ENCODE measurements at places on chromosomes 13 and 19.

DNA sequence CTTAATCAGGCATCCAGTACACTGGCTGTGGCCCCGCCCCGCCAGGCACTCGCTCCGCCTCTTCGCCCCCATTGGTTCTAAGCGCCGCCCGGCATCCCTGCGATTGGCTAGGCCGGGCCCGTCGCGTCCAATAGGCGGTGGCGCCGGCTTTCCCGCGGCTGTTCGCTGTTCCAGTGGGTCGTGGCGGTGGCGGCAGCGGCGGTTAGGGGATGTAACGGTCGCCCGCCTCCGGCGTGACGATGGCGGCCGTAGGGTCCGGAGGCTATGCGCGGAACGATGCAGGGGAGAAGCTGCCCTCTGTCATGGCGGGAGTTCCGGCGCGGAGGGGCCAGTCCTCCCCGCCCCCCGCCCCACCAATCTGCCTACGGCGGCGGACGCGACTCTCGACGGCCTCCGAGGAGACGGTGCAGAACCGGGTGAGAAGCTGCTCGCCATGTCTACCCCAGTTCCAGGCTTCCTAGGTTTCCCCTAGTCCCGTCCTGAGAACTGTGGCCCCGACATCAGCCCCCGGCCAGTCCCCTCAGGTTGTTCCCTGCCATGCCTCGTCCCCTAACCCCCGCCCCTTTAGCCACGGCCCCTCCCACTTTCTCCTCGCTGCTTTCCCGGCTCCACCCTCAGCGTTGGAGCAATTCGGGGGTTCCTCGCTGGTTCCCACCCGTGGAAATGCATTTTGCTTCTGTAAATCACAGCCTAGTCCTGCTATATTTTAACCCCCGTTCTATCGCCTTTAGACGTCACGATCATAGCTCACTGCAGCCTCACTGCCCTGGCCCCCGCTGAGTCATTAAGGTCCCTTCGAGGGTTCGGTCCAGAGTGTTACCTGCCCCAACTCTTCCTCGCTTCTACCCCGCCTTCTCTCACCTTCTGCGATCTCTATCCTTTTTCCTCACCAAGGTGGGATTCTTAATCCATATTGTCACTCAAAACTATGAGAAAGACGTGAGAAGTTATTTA lies at the start of gene WDR62:
Gene WDR62, plus strand, starts transcription at position 165 of the 954 bp plus-strand sequence. Its CDS starts 75 bp downstream, at position 240.
- peak; percentile 82 for DNase-seq

- DNase-seq, result no peak
Observed at GRCh38 chr19:49437231-49437630, 4.1 kb downstream of the SLC17A7 start.

DNA sequence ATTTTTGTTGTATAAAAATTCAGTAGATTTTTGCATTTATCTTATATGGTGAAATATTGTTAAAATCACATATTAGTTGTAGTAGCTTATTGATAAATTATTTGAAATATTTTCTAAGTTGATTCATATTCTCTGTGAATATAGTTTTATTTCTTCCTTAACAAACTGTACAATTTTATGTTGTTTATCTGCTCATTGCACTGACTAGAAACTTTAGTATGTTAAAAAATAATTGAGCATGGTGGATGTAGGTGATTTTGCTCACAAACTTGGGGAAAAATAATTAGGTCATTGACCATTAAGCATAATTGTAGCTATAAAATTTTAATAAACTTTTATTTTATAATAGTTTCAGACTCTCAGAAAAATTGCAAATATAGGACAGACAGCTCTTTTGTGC lies 1445.3 kb upstream of the MIR17HG start:
- DNase-seq, result no peak

GRCh38 chr13:111557921-111558699 lies 237.7 kb downstream of the TEX29 start:
- no peak for DNase-seq

DNA sequence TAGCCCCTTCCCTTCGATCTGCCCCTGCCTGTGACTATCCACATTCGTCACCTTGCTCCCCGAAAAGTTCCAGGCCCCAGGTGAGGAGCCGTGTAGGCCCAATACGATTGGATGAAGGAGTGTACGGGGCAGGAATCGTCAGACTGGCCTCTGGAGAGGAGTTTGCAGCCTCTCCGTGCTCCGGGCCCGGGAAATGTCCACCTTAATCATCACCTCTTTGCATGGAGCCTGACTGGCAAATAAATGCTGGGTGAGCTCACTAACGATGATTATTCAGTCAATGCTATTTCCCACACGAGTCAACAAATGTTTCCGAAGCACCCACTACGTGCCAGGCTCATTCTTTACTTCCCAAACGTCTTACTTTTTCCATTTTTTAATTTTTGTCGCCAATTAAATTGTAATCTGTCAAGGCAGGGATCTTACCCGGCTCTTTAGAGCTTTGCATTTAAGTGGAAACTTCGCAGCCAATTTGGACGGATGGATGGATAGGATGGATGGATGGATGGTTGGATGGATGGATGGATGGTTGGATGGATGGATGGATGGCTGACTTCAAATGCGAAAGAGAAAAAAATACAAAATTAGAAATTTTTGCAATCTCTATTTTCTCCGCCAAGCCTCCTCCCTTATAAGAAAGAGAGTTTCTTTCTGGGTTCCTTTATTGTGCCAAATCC lies 45.8 kb downstream of the TGDS start:
- peak; percentile 22 for DNase-seq

DNA sequence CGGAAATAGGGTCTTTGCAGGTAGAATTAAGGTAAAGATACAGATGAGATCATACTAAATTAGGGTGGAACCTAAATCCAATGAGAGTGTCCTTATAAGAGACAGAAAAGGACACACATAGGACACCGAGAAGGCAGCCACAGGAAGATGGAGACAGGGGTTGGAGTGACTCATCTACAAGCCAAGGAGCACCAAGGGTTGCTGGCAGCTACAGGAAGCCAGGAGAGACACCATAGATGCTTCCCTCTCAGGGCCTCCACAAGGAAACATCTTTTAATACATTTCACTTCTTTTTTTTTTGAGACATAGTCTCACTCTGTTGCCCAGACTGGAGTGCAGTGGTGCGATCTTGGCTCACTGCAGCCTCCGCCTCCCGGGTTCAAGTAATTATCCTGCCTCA lies 10.1 kb downstream of the TMEM143 start:
- no peak for DNase-seq

DNA sequence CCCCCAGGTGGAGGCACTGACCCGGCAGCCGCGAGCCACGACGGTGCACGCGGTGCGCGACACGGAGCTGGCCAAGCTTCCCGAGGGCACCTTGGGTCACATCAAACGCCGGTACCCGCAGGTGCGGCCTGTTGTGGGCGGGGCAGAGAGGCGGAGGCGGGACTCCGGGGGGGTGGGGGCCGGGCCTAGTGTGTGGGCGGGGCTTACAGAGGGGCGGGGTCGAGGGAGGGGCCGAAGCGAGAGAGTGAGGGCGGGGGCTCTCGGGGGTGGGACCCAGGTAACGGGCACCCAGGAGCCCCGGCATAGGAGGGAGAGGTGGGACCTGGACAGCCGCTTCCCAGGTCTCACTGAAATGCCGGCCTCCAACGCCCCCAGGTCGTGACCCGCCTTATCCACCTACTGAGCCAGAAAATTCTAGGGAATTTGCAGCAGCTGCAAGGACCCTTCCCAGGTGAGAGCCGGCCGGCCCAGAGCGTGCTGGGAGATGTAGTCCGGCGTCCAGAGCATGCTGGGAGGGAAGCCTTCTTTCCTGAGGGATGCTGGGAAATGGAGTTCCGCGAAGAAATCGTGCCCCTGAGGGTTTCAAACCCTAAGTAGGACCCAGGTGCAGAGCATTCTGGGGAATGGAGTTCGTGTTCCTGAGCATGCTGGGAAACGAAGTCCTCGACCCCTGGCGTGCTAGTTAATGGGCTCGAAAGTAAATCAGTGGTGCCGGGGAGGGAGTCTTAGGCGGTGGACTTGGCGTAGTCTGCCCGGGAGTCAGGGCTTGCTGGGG lies 15.7 kb downstream of the PNPLA6 start:
- DNase-seq, result peak; percentile 49

GRCh38 chr13:32984857-32985626 lies 31.2 kb upstream of the KL start:
- DNase-seq, result no peak

DNA sequence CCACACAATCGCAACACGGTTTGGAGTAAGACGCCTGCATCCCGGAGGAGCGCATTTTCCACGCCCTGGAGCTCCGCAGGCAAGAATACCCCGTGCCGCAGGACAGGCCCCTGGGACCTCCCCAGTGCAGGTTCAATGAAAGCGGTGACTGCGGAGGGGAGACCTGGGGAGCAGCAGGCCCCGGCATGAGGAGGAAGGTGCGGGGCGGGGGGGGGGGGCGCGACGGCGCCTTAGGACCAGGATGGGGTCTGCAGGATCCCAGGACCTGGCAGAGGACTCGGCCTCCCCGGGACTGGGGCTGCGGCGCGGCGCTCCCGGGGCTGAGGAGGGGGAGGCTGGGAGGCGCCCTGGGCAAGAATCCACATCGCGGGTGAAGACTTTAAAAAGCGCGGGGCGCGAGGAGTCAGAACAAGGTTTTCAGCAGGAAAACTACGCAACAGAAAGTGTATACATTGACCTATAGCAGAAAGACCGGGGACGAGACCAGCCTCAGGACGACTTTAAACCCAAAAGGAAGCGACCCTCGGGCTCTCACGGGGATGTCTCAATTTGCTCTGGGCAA lies 432 bp downstream of the ZNF611 start:
- DNase-seq, result no peak

- DNase-seq, result no peak
Observed at GRCh38 chr19:12922959-12923358, 3.9 kb upstream of the SYCE2 start.

GRCh38 chr19:294946-295686 lies 3.9 kb upstream of the PLPP2 start:
- no peak for DNase-seq

DNA sequence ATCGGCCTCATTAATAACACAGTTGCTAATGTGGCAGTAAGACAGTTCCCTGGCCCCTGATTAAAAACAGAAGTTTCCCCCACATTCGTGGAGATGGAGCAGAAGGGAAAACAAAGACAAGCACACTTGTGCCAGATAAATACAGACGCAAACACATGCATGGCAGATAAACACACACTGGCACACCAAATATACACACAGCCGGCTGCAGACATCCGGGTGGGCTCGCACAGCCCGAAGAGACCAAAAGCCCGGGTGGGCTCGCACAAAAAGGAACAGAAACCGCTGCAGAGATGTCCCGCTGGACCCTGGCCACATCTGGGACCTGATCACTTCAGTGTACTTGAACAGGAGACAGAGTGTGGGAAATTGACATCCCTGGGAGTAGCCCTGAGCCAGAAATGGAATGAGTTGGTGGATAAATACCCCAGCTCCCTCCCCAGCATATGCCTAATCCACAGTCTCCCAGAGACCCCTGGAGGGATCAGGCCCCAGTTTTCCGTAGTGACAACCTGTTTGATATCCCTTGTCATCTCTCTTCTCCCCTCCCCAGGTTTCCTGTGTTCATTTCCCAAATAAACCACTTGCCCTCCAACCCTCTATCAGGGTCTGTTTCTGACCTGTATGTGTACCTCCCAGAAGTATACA lies 36.0 kb upstream of the ADGRE5 start:
- no peak for DNase-seq

GRCh38 chr13:74104661-74105275 lies 29.4 kb downstream of the KLF12 start:
- DNase-seq, result no peak

GRCh38 chr13:106078191-106078590 lies 457.3 kb downstream of the EFNB2 start:
- no peak for DNase-seq

- DNase-seq, result no peak
Observed at GRCh38 chr13:113304121-113304520, 7.1 kb downstream of the LAMP1 start.

- peak; percentile 91 for DNase-seq
Observed at GRCh38 chr13:66665991-66666390, 564.1 kb downstream of the PCDH9 start.

DNA sequence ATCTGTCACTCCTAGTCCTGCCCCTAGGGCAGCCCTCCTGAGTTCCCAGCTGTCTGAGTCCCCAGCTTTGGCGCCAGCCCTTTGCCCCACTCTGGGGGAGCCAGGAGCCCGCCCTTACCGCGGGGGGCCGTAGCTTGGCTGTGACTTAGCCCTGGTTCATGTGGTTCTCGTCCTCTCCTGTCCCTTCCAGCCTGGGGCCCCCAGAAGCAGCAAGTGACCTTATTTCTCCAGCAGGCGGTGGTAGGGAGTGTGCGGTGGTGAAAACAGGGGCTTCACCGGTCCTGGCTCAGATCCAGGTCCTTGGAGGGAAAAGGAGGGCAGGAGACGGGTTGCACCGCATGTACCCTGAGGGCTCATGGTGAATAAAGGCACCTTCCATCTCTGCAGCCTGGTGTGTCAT lies 7.9 kb downstream of the GIPC3 start:
- DNase-seq, result no peak

GRCh38 chr19:37817180-37817981 lies 38.0 kb upstream of the ZNF573 start:
- no peak for DNase-seq

DNA sequence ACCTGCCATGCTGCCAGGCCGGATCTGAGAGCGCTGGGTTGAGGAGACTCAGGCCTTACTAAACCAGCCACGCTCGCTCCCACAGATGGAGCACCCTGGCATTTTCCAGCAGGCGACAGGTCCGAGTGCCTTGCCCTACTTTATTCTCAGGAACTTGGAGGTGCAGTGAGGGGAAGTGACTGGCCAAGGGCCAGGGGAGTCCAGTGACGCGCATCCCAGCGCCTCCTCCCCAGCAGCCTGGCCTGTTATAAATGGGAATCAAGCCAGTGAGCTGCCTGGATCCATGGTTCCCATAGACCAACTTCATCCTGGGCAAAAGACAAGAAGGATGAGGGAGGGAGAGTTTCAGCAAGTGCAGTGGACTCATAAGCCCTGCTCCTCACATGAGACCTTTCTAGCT lies 35.5 kb downstream of the TMED1 start:
- peak; percentile 73 for DNase-seq

DNA sequence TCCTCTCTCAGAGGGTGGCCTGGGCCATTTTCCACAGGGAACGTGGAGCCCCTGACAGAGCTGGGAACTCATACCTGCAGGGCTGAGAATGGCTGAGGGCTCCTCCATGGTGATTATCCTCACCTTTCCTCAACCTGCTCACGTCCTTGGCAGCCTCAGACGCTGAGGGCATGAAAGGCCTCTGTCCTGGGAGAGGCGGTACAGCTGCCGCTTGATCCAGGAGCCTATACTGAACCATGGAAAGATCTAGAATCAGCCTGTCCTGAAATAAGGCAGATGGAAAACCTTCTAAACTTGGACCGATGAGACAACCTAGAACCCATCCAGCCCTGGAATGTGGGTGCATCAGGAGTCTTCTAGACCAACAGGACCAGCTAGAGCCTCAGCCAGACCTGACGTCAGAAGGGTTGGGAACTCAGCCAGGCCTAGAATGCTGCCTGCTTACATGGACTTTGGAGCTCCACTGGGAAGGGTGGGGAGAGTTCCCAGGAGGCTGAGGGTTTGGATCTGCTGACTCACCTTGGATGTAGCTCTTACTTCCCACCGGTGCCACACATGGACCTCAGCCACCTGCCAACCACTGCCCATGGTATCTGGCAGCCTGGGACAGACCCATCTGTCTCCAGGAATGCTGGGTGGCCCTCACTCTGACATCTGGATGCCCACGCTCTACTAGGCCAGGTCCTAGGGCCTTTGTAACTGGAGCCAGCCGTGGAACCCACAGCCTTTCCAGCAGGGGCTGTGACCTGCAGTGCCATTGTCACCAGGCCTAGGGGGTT lies 7.5 kb downstream of the KCTD15 start:
- no peak for DNase-seq

Measured in cerebellar nuclear complex (tissue), 1 donor.